Effector memory CD8-positive, alpha-beta T cell (primary cell): ENCODE measurements at places on chromosomes 6 and 20.

DNA sequence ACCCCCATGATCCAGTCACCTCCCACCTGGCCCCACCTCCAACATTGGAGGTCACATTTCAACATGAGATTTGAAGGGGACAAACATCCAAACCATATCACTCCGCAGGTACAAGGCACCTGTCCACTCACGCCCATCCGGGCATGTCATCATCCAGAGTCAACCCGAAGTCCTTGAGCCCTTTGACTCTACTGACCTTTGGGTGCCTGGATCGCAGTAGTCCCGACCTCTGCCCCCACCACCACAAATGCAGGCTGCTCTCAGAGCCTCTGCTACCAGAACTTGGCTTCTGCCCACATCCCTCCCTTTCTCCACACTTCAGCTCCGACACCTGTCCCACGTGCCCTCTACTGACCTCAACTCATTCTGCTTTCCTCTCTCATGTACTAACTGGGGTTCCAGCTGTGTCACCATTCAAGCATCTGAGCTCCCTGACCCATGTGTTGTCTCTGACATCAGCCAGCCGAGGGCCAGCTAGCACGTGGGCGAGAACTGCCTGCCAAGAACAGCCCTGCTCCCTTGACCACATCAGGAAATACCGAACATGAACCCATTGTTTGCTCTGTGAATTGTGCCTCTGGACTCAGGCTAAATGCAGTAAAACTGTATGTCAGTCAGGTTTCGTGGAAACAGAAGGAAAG, 498.3 kb upstream of the SULF2 start:
- H3K36me3 ChIP-seq = no peaks in the 10 kb centered on the region
- H3K27ac ChIP-seq = no peak overlapping the region
- no peak overlapping the region for H3K4me3 ChIP-seq
- H3K4me1 ChIP-seq = no peaks in the 10 kb centered on the region
- H3K27me3 ChIP-seq = peaks cover 61% of the 10 kb centered on the region
- DNase-seq = no peak

DNA sequence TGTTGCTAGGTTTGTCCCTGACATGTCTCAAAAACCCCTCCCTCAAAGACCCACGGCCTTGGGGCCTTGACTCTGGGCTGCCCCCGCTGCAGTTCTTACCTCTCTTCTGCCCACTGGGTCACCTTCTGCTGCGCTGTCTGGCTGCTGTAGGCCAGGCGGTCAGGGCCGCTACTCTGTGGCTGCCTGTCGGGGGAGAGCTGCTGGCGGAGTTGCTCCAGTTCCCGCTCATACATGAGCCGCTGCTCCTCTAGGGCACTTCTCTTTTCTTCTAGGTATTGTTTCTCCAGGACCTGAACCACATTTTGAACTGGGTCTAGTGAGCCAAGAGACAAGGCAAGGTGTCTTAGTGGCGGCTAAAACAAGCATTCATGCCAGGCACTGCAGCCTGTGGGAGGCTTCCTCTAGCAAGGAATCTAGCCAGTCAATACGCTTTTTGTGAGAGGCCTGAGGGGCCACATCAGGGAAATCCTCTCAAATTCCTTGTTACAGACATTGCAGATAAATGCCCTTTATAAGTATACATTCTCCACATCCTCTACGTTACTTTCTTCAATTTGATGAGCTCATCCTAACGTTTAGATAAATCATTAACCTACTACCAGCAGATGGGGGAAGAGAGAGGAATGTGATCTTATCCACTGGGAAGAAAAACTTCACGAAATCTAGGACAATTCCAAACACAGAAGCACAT, 110.3 kb upstream of the NUP153 start:
- H3K36me3 ChIP-seq = no peaks in the 10 kb centered on the region
- no peak overlapping the region for H3K27ac ChIP-seq
- no peaks in the 10 kb centered on the region for H3K4me1 ChIP-seq
- H3K27me3 ChIP-seq = peaks cover 19% of the 10 kb centered on the region
- DNase-seq = no peak
- H3K4me3 ChIP-seq = no peak overlapping the region

DNA sequence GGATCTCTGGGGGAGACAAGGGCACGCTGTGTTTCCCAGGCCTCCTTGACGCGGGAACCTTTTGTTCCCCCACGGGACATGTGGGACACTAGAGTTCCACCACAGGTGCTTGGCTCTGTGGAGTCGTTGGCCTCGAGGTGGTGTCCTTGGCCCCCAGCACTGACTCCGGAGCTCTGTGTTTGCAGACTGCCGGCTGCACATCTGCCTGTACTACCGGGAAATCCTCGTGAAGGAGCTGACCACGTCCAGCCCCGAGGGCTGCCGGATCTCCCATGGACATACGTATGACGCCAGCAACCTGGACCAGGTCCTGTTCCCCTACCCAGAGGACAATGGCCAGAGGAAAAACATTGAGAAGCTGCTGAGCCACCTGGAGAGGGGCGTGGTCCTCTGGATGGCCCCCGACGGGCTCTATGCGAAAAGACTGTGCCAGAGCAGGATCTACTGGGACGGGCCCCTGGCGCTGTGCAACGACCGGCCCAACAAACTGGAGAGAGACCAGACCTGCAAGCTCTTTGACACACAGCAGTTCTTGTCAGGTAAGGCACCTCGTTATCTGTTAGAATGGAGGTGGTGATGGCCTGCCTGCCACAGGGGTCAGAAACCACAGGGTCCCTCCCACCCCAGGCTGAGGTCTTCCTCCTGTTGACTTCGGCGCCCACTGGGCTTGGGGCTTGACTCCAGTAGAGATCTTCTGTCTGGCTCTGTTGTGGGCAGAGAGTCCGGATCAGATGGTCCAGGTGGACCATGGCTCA, 9.9 kb downstream of the IRF4 start:
- no peak overlapping the region for H3K27ac ChIP-seq
- peaks cover 41% of the 10 kb centered on the region for H3K36me3 ChIP-seq
- H3K4me1 ChIP-seq = peaks cover 27% of the 10 kb centered on the region
- no peak overlapping the region for H3K4me3 ChIP-seq
- no peak for DNase-seq

- DNase-seq = no peak
- no peak overlapping the region for H3K4me3 ChIP-seq
- H3K36me3 ChIP-seq = no peaks in the 10 kb centered on the region
- peaks cover 19% of the 10 kb centered on the region for H3K27me3 ChIP-seq
Measured at GRCh38 chr6:167164261-167164660, 6.5 kb upstream of the GPR31 start.

DNA sequence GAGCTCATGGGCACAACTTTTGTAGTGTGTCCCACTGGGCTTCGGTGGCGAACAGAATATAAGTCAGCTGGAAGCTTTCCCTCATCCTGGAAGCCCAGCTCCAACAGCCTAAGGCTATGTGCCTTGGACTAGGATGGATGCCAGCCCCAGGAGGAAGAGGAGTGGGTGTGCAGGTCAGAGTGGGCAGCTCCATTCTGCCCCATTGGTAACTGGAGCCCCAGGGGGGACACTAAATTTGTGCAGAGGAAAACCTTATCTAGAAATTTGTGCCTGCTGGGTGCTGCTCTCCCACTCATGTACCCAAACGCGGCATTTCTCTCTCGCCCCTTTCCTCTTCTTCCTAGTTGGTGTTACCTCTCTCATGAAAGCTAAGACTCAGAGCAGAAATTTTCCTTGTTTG, 253.9 kb upstream of the MAN1A1 start:
- H3K4me1 ChIP-seq = no peaks in the 10 kb centered on the region
- no peaks in the 10 kb centered on the region for H3K36me3 ChIP-seq
- no peak overlapping the region for H3K27ac ChIP-seq
- H3K4me3 ChIP-seq = no peak overlapping the region

DNA sequence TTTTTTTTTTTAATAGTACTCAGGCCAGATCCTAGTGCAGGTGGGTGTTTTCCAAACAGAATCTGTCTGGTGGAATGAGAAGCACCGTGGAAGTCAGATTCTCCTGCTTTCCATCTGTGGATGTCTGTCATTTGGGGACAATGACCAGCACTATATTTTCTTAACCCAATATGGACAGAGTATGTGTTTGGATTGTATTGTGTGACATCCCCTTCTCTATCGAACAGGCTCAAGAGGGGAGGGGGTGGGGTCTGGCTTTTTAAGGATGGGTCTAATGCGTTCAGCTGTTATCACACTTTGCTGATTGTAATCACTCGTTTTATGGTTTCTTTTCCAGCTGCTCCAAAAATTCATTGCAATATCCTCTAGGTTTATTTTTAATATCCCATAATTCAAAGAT, 197.5 kb upstream of the CEP162 start:
- no peaks in the 10 kb centered on the region for H3K4me1 ChIP-seq
- no peaks in the 10 kb centered on the region for H3K27me3 ChIP-seq
- H3K4me3 ChIP-seq = no peak overlapping the region
- no peaks in the 10 kb centered on the region for H3K36me3 ChIP-seq

- peaks cover 4% of the 10 kb centered on the region for H3K4me1 ChIP-seq
- H3K36me3 ChIP-seq = peaks cover 4% of the 10 kb centered on the region
- no peak overlapping the region for H3K4me3 ChIP-seq
- no peak overlapping the region for H3K27ac ChIP-seq
- DNase-seq = no peak
Measured at GRCh38 chr6:41459738-41460137, 86.4 kb upstream of the FOXP4 start.

GRCh38 chr20:31790401-31790800, 28.8 kb upstream of the MYLK2 start:
- H3K4me3 ChIP-seq = no peak overlapping the region
- no peaks in the 10 kb centered on the region for H3K4me1 ChIP-seq
- H3K27me3 ChIP-seq = no peaks in the 10 kb centered on the region
- H3K27ac ChIP-seq = no peak overlapping the region
- DNase-seq = no peak
- no peaks in the 10 kb centered on the region for H3K36me3 ChIP-seq
